ENCODE measurements at places on chromosomes 12 and 14.

DNA sequence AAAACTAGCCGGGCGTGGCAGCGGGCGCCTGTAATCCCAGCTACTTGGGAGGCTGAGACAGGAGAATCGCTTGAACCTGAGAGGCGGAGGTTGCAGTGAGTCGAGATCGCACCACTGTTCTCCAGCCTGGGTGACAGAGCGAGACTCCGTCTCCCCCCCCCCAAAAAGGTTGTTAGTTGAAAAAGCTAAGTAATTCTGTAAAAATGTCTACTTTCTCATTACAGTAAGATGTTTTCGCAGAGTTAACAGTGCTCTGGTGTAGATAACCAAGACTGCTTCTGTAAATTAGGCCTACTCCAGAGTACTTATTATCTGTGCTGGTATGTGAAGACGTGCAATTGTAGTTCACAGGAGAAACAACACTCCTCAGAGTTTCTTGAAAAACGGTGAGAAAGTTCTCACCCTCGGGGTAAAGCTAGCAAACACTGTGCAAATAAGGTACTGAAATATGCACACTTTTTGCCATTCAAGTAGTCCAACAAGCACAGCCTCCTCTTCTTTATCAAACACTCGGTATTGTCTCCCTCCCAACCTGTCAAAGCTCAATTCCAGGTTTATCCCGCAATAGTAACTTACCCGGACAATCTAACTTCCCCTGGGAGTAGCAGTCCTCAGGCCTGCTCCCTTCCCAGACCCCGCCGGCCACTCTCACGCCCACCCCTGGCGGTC, 974 bp downstream of the BTBD7 start:
- no peak for DNase-seq

- no peak for DNase-seq
These were observed 20.4 kb downstream of the EGLN3 start for GRCh38 chr14:33930439-33930838.

DNA sequence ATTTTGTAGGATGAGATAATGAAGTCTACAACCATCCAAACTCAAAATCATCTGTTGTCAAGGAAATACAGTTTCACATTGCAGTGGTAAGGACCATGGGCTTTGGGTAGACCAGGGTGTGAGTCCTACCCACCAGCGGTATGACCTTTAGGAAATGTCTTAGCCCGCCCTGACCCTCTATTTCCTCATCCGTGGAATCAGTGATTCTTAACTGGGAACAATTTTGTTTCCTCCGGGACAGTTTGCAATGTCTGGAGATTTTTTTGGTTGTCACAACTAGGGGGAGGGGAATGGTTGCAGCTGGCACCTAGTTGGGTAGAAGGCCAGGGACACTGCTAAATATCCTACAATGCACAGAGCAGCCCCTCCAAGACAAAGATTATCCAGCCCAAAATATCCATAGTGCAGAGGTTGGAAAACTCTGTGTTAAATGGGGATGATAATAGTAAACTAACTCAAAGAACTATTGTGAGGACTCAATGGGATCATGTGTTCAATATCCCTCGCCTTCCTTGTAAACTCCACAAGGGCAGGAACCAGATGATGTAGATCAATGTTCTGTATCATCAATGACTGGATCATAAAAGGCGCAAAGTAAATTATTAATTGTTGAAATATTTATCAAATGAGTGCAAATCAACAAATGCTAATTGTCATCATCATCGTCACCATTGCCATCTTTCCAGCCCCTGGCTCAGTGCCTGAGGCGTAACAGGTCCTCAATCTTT, 15.7 kb upstream of the IFT81 start:
- no peak for DNase-seq

GRCh38 chr12:45518291-45519235, 210.9 kb upstream of the ARID2 start:
- DNase-seq, result no peak

GRCh38 chr12:78970041-78970440, 105.5 kb downstream of the SYT1 start:
- no peak for DNase-seq

DNA sequence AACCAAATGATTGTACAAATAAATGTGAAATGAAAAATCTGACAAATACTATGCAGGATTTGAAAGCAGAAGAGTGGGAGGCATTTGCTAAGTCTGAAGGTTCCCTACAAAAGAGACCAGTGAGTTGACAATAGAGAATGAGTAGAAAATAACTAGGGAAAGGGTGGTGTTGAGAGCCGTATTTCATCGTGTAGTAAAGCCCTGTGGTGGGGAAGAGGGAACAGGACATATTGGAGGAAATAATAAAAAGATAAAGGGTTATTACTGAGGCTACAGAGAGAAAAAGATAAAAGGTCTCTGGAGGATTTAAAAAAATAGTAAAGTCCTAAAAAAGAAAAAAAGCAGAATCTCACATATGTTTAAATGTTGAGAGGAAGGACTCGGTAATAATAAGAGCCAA, 268.8 kb downstream of the DUSP6 start:
- DNase-seq, result no peak

DNA sequence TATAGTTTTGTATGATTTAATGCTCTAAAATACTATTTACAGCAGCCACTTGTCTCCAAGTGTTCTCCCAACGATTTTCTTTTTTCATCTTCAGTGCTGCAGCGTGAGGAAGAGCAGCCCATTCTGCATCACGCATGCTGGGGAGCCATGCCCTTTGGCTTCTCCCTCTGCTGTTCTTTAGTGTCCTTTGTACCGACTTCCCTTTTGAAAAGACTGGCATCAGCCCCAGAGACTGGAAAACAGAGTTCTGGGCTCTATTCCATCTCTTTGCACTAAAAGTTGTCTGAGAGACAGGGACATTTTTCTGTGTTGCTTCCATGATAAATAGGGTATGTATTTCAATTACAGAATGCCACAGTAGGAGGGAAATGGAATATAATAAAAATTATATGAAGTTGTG, 105.1 kb downstream of the RERG start:
- no peak for DNase-seq

- DNase-seq, result no peak
These were observed 51.7 kb downstream of the SLC25A47 start for GRCh38 chr14:100374876-100375265.

GRCh38 chr12:107351713-107352112, 258.4 kb upstream of the CRY1 start:
- DNase-seq, result no peak

GRCh38 chr12:54042970-54043853, 10.4 kb downstream of the HOXC5 start:
- DNase-seq, result no peak

GRCh38 chr12:5694759-5695409, 250.2 kb downstream of the ANO2 start:
- DNase-seq, result no peak

GRCh38 chr14:35628989-35629388, 95.0 kb downstream of the INSM2 start:
- DNase-seq, result no peak

GRCh38 chr12:75852143-75852542, 179.4 kb downstream of the PHLDA1 start:
- DNase-seq, result no peak
